Renal cortical epithelial cell (primary cell): ENCODE measurements at places on chromosomes 2 and 18.
A peak's percentile ranks its signal among the peaks of the same experiment; 100 is the strongest.

DNA sequence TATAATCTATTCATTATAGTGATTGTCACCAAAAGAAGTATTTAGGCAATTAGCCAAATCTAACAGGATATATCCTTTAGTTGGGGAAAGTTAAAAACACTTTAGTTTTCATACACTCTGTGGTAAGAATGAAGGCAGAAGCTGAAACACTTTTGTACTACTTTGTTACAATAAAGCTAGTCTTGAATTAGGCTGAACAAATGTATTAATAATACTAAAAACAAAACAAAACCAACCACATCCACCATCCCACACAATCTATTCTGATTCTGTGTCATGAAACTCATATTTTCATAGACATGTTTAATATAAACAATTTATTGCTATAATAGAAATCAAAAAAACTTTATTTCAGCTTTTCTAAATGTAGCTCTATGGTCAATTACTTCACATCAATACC lies 508.8 kb downstream of the ZEB2 start:
- no peak for DNase-seq

DNA sequence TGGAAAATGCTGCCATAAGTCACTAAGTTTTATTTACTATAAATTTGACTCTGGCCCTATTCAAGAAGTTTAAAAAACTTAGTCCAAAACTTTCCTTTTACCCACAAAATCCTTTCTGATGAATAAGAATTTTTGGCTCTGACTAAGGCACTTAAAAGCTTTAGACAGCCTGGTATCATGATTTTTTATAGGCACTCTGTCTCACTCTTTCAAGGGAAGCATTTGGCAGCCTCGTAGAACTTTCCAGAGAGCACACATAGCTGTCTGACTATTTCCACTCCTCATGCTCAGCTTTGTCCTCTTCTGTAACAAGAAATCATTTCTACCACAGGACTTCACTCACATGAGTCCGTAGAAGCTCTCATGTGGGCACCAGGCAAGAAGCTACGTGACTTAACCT lies 32.3 kb upstream of the XDH start:
- DNase-seq: no peak

GRCh38 chr2:56648802-56649201 lies 465.0 kb downstream of the CCDC85A start:
- DNase-seq: no peak

DNA sequence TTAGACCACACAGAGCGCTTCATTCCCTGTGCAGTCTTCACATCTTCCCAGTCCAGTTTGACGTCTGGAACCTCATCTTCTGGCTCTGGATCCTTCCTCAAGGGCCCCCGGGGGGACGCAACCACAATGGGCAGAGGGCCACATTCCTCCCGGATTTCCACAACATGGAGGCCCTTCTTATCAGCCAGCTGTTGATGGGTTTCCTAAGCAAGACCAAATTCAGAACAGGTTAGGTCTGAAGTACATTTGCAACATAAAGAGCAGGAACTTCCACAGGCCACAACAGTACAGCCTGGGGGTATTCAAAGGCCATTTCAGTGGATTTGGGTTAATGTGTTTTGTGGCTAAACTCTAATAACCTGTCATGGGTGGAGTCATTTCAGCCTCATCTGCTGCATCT lies 34.2 kb downstream of the MRPS5 start:
- DNase-seq: no peak

DNA sequence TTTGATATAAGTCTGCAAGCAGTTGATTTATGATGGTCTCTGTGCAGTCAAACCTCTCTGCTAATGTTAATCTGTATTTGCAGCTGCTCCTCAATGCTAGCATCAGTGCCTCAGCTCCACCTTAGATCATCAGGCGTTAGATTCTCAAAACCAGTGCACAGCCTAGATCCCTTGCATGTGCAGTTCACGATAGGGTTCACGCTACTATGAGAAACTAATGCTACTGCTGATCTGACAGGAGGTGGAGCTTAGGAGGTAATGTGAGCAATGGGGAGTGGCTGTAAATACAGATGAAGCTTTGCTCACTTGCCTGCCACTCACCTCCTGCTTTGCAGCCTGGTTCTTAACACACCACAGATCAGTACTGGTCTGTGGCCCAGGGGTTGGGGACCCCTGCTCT lies 18.4 kb downstream of the RBKS start:
- DNase-seq: no peak

DNA sequence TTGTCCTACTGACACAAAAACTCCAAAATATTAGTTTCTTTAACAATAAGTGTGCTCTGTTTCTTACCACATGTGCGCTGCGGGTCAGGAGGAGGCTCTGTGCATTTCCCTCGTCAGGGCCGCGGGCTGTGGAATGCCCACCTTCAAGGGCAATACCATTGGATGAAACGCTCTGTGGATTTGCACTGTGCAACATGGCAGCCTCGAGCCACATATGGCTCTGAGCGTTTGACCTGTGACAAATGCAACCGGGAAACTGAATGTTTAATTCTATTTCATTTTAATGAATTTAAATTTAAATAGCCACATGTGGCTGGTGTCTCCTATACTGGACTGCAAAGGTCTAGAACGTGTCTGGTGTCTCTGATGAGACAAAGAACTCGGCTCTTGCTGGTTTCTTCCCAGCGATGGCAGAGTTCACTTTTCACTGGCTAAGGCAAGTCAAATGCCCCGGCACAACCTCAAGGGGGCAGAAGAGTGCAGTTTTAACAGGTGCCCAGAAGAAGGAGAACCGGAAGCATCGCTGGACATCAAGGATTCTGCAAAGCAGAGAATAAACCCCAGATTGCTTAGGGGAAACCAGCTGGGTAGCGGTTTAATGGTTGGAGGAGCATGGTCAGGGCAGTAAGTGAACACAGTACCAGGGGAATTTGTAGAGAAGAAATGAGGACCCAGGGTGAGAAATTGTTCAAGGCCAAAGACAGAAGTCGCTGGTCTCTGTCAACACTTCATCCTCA lies 37.0 kb upstream of the TMEM18 start:
- peak; percentile 59 for DNase-seq

DNA sequence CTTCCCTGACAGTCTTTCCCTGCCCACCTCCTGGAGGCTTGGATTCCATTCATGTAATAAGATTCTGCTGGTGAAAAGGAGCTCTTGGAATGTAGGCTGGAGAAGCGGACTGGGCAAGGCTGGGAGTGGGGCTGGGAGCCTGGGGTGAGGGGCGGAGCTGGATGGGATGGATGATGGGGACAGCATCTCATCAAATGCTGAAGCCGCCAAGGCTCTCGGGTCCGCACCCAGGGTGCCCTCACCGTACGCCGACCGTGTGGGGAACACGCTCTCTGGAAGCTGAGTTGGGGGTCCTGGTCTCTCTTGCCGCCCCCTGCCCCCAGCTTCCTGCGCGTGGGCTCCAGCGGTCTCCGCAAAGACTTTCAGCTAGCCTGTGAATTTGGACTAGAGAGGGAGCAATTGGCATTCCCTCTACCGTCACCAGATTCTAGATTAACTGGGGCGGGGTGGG lies 9.1 kb downstream of the RAX start:
- DNase-seq: no peak

GRCh38 chr2:136538489-136538888 lies 226.9 kb upstream of the THSD7B start:
- no peak for DNase-seq

GRCh38 chr2:121625953-121626352 lies 23.3 kb downstream of the CLASP1 start:
- no peak for DNase-seq

GRCh38 chr2:15560140-15560987 lies 770 bp downstream of the NBAS start:
- DNase-seq: peak; percentile 4

DNA sequence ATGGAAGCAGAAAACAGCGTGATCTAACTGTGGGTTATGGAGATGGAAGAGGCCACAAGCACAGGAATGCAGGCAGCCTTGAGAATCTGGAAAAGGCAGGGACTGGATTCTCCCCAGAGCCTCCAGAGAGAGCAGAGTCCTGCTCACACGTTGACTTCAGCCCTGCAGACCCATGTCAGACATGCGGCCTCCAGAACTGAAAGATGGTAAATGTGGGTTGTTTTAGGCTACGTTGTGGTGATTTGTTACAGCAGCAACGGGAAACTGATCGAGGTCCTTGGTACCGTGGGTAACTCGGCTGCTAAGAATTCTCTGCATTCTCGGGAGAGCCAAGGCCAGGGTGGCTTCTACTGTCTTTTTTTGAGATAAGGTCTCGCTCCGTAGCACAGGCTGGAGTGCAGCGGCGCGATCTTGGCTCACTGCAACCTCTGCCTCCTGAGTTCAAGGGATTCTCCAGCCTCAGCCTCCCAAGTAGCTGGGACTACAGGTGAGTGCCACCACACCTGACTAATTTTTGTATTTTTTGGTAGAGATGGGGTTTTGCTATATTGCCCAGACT lies 97.1 kb downstream of the ACKR3 start:
- no peak for DNase-seq

DNA sequence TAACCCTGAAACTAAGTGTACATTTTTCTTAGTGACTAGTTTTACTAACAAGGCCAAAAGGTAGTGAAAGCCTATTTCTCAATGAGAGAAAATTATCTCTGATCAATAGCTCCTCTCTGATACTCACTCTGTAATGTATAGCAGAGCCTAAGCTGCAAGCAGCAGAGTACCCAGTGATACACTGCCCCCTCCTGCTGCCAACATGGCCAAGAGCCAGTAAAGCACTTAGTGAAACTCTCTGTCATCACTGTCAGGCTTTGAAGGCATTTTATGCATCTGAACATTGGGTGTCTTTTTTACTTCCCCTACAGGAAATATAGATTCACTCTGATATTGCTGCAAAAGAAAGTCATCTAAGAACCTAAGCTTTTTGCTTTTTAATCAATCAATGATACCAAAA lies 784.1 kb upstream of the CDH7 start:
- DNase-seq: no peak

DNA sequence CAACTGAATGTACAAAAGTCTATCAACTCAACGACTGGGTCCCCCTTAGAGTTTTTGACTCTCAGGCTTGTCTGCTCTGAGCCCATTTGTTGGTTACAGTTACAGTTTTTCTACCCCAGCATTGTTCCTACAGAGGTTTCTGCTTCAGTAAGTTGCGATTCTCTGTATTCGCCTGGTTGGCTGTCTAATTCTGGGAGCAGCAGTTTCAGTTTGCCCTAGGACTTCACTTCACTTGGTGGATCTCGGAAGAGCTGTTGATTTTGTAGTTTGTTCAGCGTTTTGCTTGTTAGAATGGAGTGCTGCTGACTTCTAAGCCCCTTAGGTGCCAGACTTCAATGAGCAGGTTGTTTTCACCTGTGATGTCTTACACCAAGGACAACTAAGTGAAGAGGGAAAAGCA lies 296.5 kb upstream of the EPAS1 start:
- peak; percentile 53 for DNase-seq

- DNase-seq: no peak
These were observed 583.2 kb upstream of the ID2 start for GRCh38 chr2:8098476-8099266.

- DNase-seq: no peak
These were observed 170.5 kb upstream of the DOK6 start for GRCh38 chr18:69230204-69230603.

GRCh38 chr2:15773204-15773603 lies 167.1 kb upstream of the MYCN start:
- DNase-seq: no peak

DNA sequence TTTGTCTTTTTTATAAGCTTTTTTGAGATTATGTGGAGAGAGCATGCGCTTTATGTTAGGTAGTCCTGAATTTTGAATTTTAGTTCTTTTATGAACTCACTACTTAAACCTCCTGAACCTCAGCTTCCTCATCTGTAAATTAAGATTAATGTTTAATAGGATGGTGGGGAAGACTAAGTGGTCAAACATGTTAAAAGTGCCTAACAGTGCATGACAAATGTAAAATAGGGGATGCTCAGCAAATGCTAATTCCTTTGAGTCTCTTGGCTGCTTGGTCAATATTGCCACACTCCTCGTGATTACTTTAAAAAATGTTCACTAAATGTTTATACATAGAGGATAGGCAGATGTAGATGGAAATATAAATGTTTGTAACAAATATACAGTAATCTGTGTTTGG lies 6.8 kb downstream of the BIRC6 start:
- DNase-seq: peak; percentile 93

DNA sequence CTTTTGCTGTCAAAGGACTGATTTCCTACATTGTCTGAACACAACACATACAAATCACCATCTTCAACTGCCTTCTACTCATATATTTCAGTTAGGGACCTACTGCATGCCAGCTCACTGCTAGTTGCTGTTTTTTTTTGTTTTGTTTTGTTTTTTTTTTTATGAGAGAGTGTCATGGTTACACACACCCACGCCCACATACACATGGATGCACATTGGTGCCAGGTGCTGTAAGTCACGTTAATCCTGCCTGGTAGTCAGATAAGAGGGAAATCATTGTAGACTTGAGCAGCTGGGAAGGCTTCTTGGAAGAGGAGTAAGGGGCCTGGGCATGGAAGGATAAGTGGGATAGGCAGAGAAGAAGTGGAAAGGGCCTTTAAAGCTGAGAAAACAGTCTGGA lies 209.9 kb downstream of the TDRD15 start:
- peak; percentile 48 for DNase-seq

- peak; percentile 49 for DNase-seq
These were observed 213.4 kb downstream of the CDCA7 start for GRCh38 chr2:173568054-173568453.

GRCh38 chr2:237446338-237446665 lies 32.3 kb upstream of the COL6A3 start:
- DNase-seq: no peak

DNA sequence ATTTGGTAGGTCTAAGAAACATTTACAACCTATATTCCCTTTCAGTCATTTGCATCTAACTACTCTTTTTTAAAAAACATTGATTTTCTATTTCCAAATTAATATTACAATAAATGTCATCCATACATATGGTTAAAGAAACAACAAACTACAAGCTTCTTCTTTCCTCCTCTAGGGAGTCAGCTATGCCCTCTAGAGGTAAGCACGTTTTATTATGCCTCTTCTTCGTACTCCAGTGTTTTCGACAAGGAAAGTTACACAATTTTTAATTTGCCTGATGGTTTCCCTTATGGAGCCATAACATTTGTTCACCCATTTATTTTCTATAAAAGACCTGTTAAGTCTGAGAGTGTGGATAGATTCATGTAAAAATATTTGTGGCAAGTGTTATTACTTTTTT lies 183.4 kb upstream of the CDH7 start:
- peak; percentile 1 for DNase-seq

DNA sequence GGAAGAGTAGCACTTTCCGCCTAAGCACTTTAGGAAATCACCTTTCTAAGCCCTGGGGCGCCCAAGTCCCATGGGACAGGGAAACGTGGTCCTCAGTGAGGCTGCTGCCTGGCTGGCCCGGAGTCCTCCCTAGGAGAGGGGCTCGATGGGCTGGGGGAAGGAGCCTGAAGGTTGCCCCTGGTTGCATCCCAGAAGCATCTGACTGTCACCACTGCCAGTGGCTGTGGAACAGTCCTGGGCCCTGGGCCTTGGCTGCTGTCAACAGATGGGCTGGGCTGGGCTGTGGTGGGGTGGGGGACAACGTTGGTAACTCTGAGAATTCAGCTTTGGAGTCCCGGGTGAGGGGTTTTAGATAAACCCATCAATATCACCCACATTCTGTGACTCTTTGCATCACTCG lies 22.5 kb downstream of the ASB1 start:
- DNase-seq: no peak

- DNase-seq: no peak
These were observed 542.3 kb upstream of the TNP1 start for GRCh38 chr2:217402144-217402543.

GRCh38 chr18:77495982-77496690 lies 246.5 kb downstream of the GALR1 start:
- DNase-seq: no peak
